Ecto neural progenitor cell (in vitro differentiated cells): ENCODE measurements at places on chromosomes 13 and 19.

DNA sequence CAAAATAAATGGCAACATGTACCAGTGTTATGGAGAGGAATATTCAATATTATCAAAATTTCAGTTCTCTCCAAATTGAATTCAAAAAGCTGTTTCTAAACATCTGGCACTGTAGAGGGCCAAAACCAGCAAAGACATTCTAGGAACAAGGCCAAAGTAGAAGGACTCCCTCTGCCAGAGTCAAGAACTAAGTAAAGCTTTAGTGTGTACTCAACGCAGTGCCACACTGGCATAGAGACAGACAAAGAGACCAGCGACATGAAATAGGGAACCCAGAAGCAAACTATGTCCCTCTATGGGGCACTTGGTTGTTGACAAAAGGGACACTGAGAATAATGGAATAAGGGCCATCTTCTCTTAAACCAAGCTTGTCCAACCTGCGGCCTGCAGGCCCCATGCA is 15.6 kb downstream of the SCGB2B2 start:
- no peak for DNase-seq

DNA sequence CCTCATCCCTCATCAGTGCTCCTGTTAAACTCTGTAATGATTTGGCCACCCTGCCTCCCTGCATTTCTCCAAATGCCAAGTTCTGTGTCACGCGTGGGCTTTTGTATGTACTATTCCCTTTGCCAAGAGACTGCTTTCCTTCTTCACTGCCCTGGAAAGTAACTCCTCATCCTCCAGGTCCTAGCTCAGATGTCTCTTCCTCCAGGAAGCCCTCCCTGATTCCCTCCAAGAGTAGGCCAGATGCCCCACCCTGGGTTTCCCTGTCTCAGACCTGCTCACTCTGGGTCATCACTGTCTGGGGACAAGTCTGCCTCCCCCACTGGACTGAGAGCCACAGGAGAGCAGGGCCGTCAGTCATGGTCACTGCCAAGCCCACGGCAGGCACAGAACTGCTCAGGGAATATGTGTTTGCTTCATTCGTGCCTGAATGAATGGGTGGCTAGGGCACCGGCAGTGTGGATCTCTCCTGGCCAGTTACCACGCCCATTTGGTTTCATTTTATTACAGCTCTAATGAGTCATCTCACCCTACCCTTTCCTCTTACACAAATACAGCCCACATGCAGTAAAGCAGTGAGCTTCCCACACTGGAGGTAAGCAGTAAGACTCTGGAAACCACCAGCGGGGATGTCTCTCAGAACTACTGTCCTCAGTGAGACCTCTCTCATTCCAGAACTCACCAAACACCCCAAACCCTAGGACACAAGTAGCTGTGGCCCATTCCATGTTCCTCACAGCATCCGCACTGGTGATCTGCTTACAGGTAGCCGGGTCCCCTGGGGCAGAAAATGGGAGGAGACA is 12.1 kb upstream of the GPR4 start:
- DNase-seq = no peak

DNA sequence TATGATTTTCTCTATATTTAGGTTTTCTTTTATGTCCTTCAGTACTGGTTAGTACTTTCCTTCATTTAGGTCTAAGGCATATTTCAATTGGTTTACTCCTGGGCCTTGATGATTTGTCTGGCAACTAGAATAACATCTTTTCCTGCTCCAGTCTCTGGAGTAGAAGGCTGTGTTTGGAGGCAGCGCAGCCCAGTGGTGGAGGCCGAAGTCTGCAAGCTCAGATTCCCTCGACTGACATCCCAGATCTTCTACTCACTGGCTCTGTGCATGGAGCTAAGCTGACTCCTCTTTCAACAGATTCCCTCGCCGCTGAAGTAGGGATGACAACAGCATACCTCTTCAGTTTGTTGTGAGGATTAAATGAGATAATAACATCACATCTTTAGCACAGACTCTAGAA is 141.0 kb downstream of the RAP2A start:
- DNase-seq = no peak

GRCh38 chr13:55341891-55342290 is 1798.8 kb upstream of the PRR20A start:
- DNase-seq = no peak

DNA sequence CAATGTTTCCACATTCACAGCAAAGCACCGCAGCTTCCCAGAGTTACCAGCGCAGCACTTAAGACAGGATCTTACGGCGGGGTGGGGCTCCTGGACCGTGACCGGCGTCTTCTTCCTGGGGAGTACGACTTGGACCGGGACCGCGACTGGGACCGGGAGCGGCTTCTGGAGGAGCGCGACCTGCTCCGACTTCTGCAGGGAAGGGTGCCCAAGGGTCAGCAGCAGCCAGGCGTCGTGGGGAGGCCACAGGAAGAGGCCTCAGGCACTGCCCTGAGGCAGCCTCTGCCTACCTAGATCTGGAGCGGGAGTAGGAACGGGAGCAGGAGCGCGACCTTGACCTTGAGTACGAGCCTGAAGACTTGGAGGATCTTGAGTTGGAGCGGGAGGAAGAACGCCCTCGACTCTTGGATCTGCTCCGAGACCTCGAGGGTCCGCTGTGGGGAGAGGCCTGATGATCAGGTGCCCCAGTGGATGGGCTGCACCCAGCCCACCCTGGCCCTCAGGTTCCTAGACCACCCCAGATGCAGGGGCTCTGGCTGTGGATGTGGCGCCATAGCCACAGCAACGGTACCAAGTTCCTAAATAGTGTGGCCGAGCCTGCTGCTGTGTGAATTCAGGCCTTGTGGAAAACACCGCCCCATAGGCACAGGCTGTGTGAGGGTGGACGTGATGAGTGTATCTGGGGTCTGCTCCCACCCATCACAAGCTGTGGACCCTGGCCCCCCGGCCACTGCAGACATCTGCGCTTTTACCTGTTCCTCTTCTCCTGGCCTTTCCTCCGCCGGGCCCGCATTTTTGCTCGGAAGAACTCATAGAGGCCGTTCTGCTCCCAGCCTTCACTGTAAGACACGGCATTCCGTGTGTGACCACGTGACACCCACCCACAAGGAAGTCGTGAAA is 21.9 kb downstream of the CHERP start:
- no peak for DNase-seq

DNA sequence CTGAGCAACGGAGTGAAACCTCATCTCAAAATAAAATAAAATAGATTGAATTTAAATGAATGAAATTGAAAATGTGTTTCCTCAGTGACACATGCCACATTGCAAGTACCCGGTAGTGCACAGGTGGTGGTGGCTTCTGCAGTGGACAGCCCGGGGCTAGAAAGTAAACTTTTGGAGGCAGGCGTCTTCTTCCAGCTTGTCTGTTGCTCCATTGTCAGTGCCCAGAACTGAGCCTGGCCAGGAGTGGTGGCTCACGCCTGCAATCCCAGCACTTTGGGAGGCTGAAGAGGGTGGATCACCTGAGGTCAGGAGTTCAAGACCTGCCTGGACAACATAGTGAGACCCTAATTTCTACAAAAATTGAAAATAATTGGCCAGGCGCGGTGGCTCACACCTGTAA is 5.7 kb downstream of the MYH14 start:
- DNase-seq = no peak

- no peak for DNase-seq
These were observed 134.2 kb downstream of the FRY start for GRCh38 chr13:32165796-32166195.

- no peak for DNase-seq
These were observed 14.8 kb downstream of the SMIM7 start for GRCh38 chr19:16645140-16645539.

- DNase-seq = no peak
These were observed 801.1 kb downstream of the SLITRK5 start for GRCh38 chr13:88472316-88472715.
